ENCODE measurements at places on chromosomes 1 and 21. TPM values are rescaled to one million over a fixed set of nuclear protein-coding genes. Genes with fewer than 3 reads are reported as not detected.

The KRTAP21-2 gene
- total RNA-seq, result not detected

The C1orf105 gene
- not detected for total RNA-seq

GRCh38 chr1:56081173-56081572, 498.2 kb downstream of the PLPP3 start:
- no peak for DNase-seq

- no peak for DNase-seq
Measured at GRCh38 chr1:202152399-202152798, 7.9 kb upstream of the ARL8A start.

DNA sequence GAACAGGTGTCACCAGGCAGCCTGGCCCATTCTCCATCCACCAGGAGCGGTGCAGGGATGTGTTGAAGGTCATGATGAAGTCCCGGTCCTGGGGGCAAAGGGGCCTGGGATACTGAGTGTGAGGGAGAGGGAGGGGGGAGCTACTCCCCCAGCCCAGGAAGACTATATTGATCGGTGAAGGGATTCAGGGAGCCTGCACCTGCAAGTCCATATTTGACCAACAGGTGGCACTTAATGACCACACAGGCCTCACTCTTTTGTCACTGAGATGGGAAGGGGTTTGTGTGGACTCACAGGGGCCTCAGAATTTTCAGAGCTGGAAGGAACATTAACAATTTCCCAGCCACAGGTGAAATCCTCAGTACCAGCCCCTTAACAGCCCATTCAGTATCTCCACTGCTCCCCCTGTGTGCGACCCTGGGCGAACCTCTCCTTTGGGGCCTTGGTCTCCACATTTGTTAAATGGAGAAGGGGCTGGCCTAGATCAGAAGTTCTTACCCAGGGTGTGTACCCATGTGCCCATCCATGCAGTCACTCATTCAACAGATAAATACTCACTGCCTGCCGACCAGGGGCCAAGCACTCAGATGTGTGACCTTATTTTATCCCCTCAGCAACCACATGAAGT, 55.6 kb downstream of the NKAIN1 start:
- no peak for DNase-seq
